Stimulated activated CD4-positive, alpha-beta T cell treated with anti-CD3 and anti-CD28 coated beads, Interleukin-12 subunit alpha, Interleukin-12 subunit beta, amount 100 ng/mL, for 24 hours (primary cell): ENCODE measurements at places on chromosomes 4 and X.

GRCh38 chr4:179195887-179196286 lies 1753.7 kb upstream of the AGA start:
- no peak for DNase-seq

DNA sequence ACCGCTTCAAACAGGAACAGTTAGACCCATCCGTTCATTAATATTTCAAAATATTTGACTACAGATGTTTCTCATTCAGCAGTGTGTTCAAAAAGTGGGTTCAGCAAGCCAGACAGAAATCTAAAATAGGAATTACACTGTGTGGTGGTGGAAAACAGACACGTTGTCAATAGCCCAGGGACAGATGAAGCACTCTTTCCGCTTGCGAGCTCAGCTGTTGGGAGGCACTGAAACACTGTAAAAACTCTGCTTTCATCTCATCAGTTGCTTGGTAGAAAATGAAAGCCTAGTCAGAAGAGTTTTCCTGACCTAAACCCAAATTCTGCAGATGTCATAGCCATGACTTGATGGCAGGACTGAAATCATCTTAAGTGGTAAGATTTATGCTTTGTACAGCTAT lies 38.5 kb downstream of the LRP2BP start:
- no peak for DNase-seq

GRCh38 chr4:87011340-87012034 lies 76.7 kb downstream of the AFF1 start:
- DNase-seq, result no peak

DNA sequence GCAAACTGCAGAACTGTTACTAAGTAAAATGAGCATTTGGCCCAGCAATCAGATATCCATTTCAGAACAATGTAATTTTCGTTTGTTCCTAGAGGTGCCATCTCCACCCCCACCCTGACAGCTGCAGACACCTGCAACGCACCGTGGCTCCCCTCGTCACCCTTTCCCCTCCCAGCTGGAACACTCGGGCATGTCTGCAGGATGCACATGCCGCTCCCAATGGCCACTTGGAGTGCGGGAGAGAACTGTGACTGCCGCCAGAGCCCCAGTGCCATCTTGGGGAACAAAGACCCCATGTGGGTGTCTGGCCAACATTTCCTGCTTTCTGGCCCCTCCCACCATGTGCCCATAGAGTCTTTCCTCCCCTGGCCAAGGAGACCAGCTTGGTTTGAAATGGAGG lies 436.2 kb downstream of the PCDH10 start:
- no peak for DNase-seq

DNA sequence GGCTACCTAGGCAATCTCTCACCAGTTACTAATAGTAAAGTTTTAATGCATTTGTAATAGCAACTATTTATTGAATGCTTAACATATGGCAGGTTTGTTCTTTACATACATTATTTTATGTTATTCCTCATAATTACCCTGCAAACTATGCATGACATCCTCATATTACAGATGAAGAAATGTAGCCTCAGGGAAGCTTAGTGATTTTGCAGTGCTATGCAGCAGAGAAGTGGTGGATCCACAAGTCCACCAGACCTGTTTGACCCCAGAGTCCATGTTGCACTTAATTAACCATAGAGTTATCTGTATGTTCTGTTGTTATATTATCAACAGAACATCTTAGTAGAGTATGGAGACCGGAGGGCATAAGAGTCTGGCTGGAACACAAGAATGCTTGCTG lies 78.7 kb downstream of the TRPC5 start:
- no peak for DNase-seq

DNA sequence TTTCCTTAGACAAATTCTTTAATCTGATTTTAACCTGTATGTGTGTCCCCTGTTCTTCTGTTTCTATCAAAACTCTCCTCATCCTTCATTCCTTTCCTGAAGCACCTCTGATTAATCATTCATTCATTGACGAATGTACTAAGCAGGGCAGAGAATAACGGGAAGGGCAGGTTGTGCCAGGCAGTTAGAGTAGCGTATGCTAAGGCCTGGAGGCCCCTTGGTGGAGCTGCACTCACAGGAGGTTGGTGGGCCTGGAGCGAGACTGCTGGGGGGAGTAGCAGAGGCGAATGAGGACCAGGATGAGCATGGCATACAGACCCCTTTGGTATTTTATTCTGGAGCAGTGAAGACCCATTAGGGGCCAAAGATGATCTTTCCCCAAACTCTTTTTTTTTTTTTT lies 22.5 kb downstream of the PTTG2 start:
- DNase-seq, result no peak

GRCh38 chrX:13128104-13128503 lies 83.7 kb upstream of the FAM9C start:
- no peak for DNase-seq

- no peak for DNase-seq
These were observed 20.3 kb upstream of the SLC25A4 start for GRCh38 chr4:185122681-185123345.

GRCh38 chr4:77861495-77861894 lies 1.1 kb upstream of the MRPL1 start:
- DNase-seq, result no peak

- no peak for DNase-seq
These were observed 9.2 kb upstream of the ANXA3 start for GRCh38 chr4:78542373-78542772.

DNA sequence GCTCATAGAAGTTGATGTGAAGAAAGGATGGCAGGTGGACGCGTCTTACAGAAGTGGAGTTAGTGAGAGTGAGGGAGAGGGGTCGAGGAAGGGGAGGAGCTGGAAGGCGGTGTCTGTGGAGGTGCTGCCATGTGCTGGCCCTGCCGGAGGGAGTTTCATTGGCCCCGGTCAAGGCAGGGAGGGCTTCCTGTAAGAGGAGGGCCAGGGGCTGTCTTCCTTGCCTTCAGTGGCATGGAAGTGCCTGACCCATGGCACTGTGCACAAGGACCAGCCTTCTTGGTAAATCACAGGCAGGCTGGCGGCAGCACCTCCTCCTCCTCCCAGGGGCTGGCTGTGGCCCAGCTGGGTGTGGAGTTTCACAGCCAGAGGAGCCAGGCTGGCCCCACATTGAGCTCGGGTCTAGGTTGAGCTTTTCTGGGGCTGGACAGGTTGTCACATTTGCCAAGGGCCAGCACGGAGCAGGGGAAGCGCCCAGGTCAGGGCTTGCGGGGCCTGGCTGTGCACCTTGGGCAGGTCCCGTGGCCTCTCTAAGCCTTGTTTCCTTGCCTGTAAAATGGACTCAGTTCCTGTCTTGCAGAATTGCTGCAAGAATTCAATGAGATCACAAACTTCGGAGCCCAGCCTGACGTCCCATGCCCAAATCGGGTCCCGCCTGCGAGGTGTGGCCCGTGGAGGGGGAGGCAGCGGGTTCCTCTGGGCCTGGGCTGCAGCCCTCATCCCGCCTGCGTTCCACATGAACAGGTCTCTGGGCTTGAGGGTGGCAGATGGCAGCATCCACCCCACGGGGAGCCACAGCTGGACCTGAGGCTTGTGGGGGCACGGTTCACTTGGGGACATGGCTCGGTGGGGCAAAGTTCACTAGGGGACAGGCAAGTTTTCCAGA lies 7.0 kb downstream of the HTRA3 start:
- DNase-seq, result no peak

DNA sequence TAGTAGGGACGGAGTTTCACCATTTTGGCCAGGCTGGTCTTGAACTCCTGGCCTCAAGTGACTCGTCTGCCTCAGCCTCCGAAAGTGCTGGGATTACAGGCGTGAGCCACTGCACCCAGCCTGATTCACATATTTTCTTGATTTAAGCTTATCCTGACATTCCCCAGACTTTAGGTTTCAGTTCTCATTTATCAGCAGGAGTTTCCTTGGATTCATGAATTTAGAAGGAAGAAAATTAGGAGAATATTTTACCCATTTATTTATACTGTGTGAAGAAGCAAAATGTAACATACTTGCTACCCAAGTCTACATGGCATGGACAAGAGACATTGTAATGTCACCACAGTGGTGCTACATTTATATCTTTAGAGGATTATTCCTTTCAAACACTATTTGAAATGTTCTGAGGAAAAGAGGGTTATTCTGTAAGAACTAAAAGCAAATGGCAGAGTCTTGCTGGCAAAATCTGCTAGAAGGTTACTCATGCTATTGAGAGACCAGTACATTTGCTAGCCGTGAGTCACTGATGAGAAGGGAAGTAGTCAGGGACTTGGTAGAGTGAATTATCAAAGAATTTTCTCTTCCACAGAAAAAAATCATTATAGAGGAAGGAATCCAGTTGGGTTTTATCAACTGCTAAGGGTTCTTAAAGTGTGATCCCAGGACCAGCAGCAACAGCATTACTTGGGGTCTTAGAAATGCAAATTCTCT lies 26.1 kb upstream of the CFAP299 start:
- DNase-seq, result no peak

DNA sequence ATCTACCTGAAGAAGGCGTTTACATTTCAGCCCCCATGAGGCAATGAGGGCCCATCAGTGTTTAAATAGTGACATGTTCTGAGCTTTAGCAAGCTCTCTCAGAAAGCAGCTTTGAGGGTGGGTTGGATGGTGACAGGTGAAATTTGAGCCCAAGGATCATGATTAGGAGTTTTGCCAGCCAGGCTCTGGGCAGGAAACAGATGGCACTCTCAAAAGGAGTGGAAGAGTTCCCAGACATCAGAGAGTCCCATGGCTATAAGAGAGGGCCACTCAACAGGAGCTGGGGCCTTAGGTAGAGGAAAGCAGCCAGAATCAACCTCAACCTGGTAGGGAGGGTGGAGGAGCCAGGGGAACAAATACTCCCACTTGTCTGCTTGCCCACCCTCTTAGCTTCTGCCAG lies 499.8 kb downstream of the MID1IP1 start:
- no peak for DNase-seq

DNA sequence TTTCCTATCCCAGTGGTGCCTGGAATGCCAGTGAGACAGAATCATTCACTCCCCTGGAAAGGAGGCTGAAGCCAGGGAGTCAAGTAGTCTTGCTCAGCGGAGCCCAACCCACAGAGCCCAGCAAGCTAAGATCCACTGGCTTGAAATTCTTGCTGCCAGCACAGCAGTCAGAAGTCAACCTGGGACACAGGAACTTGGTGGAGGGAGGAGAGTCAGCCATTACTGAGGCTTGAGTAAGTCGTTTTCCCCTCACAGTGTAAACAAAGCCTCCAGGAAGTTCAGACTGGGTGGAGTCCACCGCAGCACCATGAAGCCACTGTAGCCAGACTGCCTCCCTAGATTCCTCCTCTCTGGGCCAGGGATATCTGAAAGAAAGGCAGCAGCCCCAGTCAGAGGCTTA lies 283.2 kb upstream of the CPEB2 start:
- no peak for DNase-seq

DNA sequence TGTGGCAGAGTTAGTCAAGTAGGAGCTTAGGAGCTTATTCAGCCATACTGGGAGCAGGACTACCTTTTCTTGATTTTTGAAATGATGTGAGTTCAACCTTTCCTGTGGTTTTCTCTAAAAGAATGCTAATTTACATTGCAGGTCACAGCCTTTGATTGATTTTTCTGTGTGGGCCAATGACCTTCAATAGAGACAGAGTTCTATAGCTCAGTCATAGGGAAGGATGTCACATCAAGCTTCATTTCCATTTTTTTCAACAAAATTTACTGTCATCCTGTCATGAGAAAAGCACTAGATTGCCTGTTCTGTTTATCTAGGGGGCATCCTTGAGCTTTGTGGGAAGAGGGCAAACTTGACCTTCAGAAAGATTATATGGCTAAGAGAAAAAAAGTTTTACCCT lies 448.7 kb downstream of the MID1IP1 start:
- DNase-seq, result no peak

- DNase-seq, result no peak
These were observed 23.0 kb downstream of the KLB start for GRCh38 chr4:39429476-39430334.

GRCh38 chr4:75004755-75005668 lies 72.1 kb downstream of the PARM1 start:
- DNase-seq, result no peak

DNA sequence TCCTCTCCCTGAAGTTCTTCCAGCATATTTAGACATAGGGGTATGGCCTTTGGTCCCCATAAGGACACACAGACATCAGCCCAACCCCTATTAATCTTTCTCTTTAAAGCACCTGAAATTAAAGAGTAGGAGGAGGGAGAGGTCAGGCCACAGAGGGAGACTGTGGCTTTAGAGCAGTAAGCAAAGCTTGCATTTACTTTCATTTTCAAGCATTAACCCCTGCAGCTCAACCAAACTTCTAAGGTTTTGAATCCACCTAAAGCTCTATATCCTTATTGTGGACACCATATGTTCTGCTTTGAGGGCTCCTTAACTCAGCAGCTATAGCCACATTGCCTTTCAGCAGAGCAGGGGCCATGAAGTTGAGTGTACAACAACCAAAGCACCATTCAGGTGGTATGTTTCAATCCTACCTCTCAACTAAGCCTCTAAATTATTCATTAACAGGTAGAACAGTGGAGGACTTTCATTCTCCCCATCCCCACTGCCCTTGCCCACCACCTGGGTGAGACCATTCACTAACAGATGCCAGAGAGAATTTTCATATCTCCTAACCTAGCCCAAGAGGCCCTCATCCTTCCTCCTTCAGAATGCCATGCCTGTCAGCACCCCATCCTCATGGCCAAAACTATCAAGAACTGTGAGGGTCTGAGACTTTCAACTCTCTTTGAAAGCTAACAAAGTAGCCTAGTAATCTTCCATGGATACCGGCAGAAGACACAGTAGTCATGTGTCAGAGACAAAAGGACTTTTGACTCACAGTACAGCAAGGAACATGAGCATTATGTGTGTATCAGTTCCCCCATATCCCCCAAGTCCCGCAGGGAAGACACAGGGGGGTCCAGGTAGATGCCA lies 20.8 kb downstream of the LIN54 start:
- no peak for DNase-seq

DNA sequence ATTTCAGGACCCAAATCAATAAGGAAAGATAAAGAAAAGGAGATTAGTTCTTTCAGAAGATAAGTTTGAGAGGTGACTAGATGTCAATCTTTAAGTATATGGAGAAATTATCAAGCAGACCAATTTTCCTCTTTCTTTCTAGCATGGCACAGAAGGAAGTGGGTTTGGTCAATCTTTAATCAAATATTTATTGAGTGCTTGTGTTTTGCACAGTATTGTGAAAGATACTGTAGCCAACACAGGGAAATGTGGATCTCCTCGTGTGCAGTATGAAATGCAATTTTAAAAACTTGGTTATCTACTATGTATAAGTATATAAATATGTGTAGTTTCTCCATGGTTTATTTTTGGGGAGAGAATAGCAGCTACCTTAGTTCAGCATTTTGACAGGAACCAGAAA lies 655.2 kb downstream of the RAPGEF2 start:
- no peak for DNase-seq

- DNase-seq, result no peak
These were observed 462.6 kb downstream of the IL15 start for GRCh38 chr4:142098900-142099545.

GRCh38 chrX:132676561-132677186 lies 187.8 kb upstream of the MBNL3 start:
- no peak for DNase-seq

- DNase-seq, result no peak
These were observed 131.5 kb upstream of the NDP start for GRCh38 chrX:44104699-44105098.

- DNase-seq, result no peak
These were observed 260.5 kb downstream of the SPATA18 start for GRCh38 chr4:52311464-52312125.

GRCh38 chrX:120457766-120458180 lies 11.3 kb downstream of the LAMP2 start:
- no peak for DNase-seq
